Kidney (tissue), 22 donors: ENCODE measurements at places on chromosomes 16 and 17. TPM values are rescaled to one million over a fixed set of nuclear protein-coding genes. Genes with fewer than 3 reads are reported as not detected.

DNA sequence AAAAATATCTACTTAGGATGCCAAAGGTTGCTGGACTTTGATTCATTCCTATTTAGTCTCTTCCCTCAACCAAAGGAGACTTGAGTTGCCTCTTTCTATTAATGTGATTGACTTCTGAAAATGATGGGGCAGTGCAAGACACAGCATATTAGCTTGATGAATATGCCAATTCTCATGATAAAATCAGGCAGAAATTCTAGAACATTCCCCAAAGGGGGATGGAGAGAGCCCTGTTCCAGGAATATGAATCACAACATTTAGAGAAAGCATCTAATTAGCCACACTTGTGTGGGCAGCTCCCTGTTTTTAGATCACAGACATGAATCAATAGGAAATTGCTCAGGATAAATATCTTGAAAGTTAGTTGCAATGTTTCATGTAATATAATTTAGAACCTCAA lies 584.0 kb upstream of the CDH8 start:
- H3K4me3 ChIP-seq: no peak overlapping the region
- H3K4me1 ChIP-seq: no peaks in the 10 kb centered on the region
- no peaks in the 10 kb centered on the region for H3K36me3 ChIP-seq
- H3K27ac ChIP-seq: no peak overlapping the region

- DNase-seq: no peak
- no peaks in the 10 kb centered on the region for H3K4me1 ChIP-seq
Observed at GRCh38 chr17:33561569-33562334, 268.7 kb upstream of the ASIC2 start.

DNA sequence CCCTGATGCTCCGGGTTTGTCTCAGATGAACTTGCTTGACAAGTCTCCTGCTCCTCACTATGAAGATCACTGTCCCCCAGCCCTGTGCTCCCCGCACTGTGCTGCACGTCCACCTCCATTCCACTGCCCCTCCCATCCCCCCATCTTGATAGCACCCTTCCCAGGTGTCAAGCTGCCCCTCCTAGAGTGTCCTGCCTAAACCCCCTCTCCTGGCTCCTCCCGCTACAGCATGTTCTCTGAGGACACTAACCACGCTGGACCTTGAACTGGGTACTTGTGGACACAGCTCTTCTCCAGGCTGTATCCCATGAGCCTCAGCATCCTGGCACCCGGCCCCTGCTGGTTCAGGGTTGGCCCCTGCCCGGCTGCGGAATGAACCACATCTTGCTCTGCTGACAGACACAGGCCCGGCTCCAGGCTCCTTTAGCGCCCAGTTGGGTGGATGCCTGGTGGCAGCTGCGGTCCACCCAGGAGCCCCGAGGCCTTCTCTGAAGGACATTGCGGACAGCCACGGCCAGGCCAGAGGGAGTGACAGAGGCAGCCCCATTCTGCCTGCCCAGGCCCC lies 18.5 kb downstream of the DEXI start:
- H3K4me1 ChIP-seq: peaks cover 16% of the 10 kb centered on the region
- no peak overlapping the region for H3K27ac ChIP-seq
- H3K27me3 ChIP-seq: no peaks in the 10 kb centered on the region
- no peak for DNase-seq
- H3K4me3 ChIP-seq: no peak overlapping the region

GRCh38 chr16:73052576-73052975 lies 4.6 kb upstream of the ZFHX3 start:
- no peaks in the 10 kb centered on the region for H3K36me3 ChIP-seq
- peak; percentile 33 for DNase-seq
- peaks cover 24% of the 10 kb centered on the region for H3K4me1 ChIP-seq
- H3K27ac ChIP-seq: peak overlapping the region; percentile 85
- H3K27me3 ChIP-seq: no peaks in the 10 kb centered on the region

- H3K4me1 ChIP-seq: peaks cover 3% of the 10 kb centered on the region
- no peak overlapping the region for H3K4me3 ChIP-seq
- no peaks in the 10 kb centered on the region for H3K27me3 ChIP-seq
- DNase-seq: no peak
Observed at GRCh38 chr17:81197831-81198490, 24.8 kb downstream of the CEP131 start.

DNA sequence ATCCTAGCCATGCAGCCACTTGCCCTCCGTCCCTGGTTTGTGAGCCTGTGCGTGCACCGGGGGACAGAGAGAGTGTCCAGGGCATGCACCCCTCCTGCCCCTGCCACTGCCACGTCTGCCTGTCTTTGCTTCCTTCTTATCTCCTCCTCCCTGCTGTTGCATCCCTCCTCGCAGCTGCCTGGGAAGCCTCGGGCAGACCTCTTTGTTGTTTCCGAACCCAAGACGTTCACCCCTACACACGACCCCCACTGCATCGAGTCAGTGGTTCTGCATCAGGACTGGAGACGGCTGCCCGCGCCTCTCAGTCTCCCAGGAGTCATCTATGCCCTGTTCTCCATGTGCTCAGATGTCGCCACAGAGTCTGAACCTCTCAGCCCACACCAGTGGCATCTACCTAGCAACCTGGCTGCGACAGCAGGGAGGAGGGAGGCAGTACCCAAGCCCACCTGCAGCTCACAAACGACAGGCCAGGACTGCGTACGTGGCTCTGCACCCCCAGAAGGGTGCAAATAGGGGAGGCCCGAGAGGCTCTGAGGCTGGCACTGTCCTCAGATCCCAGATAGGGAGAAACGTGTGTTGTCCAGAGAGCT lies 5.2 kb downstream of the TIMP2 start:
- H3K36me3 ChIP-seq: no peaks in the 10 kb centered on the region
- peak; percentile 79 for DNase-seq
- H3K27ac ChIP-seq: no peak overlapping the region
- no peak overlapping the region for H3K4me3 ChIP-seq

DNA sequence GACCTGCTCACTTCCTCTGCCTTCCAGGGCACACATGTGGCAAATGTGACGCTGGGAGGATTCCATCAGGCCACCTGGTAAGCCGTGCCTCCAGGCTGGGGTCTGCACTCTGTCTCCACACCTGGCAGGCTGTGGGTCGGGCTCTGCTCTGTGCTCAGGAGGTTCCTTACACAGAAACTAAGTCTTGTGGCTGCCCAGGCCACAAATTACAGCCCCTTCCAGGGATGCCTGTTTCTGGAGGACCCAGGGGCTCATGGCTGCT lies 58.2 kb downstream of the RMI2 start:
- H3K27me3 ChIP-seq: no peaks in the 10 kb centered on the region
- H3K27ac ChIP-seq: no peak overlapping the region
- H3K36me3 ChIP-seq: no peaks in the 10 kb centered on the region

DNA sequence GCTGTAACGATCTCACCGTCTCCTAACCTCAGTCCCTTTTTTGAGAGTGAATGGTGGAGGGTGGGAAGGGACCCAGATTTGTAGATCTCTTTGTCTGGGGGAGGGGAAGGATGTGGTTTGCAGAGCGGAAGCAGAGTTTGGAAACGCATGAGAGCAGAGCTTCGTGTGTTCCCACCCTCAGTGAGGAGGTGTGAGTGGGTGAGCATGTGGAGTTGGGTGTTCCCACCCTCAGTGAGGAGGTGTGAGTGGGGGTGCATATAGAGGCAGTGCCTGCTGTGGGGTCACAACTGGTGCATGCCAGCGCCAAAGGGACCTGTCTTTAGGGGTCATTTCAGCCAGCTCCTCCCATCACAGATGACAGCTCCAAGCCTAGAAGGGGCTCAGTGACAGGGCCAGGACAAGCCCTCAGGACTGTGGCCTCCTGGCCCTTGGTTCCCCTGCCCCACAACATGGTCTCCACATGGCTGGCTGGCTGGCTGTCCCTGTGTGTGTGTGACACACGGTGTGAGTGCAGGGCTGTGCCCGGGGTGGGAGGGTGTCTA lies 1.8 kb upstream of the CISD3 start:
- DNase-seq: no peak
- H3K36me3 ChIP-seq: no peaks in the 10 kb centered on the region
- H3K27ac ChIP-seq: no peak overlapping the region
- H3K4me1 ChIP-seq: no peaks in the 10 kb centered on the region
- no peak overlapping the region for H3K4me3 ChIP-seq

- no peak overlapping the region for H3K4me3 ChIP-seq
- no peak overlapping the region for H3K27ac ChIP-seq
- no peaks in the 10 kb centered on the region for H3K27me3 ChIP-seq
- no peaks in the 10 kb centered on the region for H3K4me1 ChIP-seq
Observed at GRCh38 chr17:67272312-67273047, 27.5 kb upstream of the HELZ start.

DNA sequence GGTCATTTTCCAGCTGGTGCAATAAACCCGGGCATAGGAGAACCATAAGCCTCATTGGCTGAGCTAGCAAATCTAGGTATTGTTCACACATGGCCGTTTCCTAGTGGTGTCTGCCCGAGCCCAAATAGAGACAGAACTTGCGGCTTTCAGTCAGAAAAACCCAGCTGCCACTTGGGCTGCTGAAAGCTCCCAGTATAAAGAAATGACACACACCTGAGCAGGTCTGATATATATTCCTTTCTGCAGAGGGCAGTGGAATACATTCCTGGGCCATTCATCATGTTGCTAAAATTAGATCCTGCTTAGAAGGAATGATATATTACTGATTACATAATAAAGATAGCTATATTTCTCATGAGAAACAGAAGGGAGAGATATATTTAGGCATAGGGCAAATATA lies 83.9 kb upstream of the IRX5 start:
- no peaks in the 10 kb centered on the region for H3K4me1 ChIP-seq
- no peak overlapping the region for H3K27ac ChIP-seq
- DNase-seq: peak; percentile 14
- H3K27me3 ChIP-seq: no peaks in the 10 kb centered on the region

- no peaks in the 10 kb centered on the region for H3K27me3 ChIP-seq
- H3K36me3 ChIP-seq: no peaks in the 10 kb centered on the region
- no peaks in the 10 kb centered on the region for H3K4me1 ChIP-seq
- peak overlapping the region; percentile 77 for H3K27ac ChIP-seq
- DNase-seq: peak; percentile 85
Observed at GRCh38 chr16:4021070-4021779, 95.0 kb downstream of the ADCY9 start.

DNA sequence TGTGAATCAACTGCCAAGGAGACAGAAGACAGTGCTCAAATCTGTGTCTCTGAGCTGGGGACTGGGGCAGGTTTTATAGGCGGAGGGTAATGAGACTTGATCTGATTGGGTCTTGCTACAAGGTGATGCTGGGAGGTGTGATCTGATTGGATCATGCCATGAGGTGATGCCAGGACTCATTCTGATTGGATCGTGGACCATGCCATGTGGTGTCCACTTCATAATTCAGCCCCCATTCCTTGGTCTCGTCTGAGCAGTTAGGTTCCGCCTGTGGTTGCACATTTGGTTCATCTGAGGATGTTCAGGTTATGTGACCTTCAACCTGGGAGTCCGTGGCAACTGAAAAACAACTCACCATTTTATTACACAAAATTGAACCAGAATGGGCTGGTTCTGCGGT lies 41.0 kb downstream of the OTOA start:
- H3K36me3 ChIP-seq: no peaks in the 10 kb centered on the region
- no peak overlapping the region for H3K27ac ChIP-seq
- DNase-seq: no peak
- H3K4me3 ChIP-seq: no peak overlapping the region
- no peaks in the 10 kb centered on the region for H3K27me3 ChIP-seq

GRCh38 chr16:77555791-77556190 lies 121.0 kb upstream of the ADAMTS18 start:
- H3K27ac ChIP-seq: no peak overlapping the region
- no peaks in the 10 kb centered on the region for H3K36me3 ChIP-seq
- H3K4me1 ChIP-seq: peaks cover 4% of the 10 kb centered on the region
- no peaks in the 10 kb centered on the region for H3K27me3 ChIP-seq
- peak; percentile 76 for DNase-seq

- no peaks in the 10 kb centered on the region for H3K27me3 ChIP-seq
- H3K27ac ChIP-seq: no peak overlapping the region
- H3K36me3 ChIP-seq: no peaks in the 10 kb centered on the region
Observed at GRCh38 chr16:85452364-85453193, 160.5 kb upstream of the GSE1 start.

DNA sequence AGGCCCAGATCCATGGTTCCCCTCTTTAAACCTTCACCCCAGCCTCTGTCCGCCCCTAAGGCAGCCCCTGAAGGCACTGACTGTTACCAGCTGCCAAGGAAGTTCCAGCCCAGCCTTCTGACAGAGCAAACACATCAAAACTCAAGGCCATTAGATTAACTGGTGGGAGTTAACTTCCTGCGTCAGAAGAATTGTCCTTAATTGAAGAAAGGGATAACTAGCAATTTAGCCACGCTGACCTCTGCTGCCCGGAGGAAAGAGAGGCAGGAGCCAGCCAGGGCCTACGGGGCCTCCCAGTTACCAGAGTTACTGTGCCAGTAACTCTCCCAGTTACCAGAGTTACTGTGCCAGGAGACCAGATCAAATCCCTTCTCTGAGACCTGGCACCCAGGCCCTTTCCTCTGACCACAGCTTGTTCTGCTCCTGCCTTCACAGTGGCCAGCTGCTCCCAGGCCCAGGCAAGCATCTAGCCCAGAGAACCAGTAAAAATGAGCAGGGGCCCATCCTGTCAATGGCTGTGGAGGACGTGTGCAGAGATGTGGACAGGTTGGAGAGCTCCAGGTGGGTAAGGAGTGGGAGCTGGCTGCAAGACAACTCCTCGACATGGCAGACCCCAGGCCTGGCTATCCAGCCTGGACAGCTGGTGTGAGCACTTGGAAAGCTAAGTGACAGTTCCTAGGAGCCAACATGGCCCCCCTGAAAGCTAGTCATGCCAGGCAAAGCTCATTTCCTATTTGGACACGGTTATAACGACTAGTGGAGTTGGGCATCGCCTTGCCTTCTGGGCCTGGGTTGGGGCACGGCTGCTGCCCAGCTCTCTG lies 2.8 kb upstream of the PITPNM3 start:
- H3K27ac ChIP-seq: peak overlapping the region; percentile 12
- peak; percentile 68 for DNase-seq
- no peaks in the 10 kb centered on the region for H3K36me3 ChIP-seq
- no peak overlapping the region for H3K4me3 ChIP-seq
- H3K27me3 ChIP-seq: no peaks in the 10 kb centered on the region

- peaks cover 2% of the 10 kb centered on the region for H3K4me1 ChIP-seq
- H3K4me3 ChIP-seq: no peak overlapping the region
- H3K27me3 ChIP-seq: no peaks in the 10 kb centered on the region
- H3K27ac ChIP-seq: no peak overlapping the region
Observed at GRCh38 chr17:4035081-4035680, 70.9 kb upstream of the ATP2A3 start.

DNA sequence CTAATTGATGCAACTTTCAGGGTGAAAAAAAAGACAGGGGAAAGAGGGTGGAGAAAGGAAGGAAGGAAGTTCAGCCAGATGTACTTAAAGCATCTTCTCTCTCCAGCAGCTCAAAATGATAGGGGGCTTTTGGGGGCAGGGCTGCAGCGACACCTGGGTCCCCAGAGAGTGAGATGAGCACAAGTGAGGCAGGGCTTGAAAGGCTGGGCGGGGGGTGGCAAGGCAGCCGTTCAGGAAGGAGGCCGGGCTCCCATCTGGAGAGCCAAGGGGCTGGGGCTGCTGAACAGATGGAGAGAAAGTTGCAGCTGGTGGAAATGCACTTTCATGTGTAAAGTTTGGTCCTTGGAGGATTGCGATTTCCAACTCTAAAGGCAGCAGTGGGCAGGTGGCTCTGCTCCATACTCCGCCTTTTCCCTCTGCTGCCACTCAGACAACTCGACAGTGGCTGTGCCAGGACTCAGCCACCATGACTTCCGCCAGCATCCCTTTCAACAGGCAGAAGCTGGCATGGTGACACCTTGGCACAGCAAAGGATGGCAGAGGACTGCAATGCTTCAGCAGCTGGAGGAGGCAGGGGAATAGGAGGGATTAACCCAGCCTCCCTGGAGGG lies 7.7 kb downstream of the SLC35B1 start:
- H3K27ac ChIP-seq: no peak overlapping the region
- H3K27me3 ChIP-seq: no peaks in the 10 kb centered on the region
- DNase-seq: no peak
- no peaks in the 10 kb centered on the region for H3K4me1 ChIP-seq
- peaks cover 7% of the 10 kb centered on the region for H3K36me3 ChIP-seq

HOXB1 gene
- not detected for total RNA-seq

IGFBP4 gene
- total RNA-seq: 743 TPM

EVI2B gene
- total RNA-seq: 16.5 TPM

ADAD2 gene
- total RNA-seq: 0.72 TPM

ASPA gene
- total RNA-seq: 5.1 TPM

NPIPB2 gene
- total RNA-seq: 12.4 TPM

ASPHD1 gene
- 8.9 TPM for total RNA-seq
